ENCODE measurements at places on chromosomes 1 and 21.
A peak's percentile ranks its signal among the peaks of the same experiment; 100 is the strongest.

DNA sequence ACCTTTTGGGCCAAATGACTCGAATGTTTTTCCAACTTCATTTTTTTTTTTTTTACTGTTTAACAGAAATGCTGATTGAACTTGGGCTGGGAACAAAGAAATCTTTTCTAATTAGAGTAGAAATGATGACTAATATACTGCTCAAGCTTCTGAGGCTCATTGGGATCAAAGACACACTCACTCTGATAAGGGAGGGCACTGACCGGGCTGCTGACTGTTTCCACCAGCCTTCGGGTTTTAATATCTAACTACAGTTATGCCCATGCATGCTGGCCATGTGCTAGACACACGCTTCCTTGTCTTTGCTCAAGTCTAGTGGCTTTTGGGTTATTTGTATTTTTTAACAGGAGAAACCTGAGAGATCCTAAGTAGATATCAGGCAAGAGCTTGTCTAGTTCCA lies 16.8 kb downstream of the ZBTB18 start:
- no peak for DNase-seq

DNA sequence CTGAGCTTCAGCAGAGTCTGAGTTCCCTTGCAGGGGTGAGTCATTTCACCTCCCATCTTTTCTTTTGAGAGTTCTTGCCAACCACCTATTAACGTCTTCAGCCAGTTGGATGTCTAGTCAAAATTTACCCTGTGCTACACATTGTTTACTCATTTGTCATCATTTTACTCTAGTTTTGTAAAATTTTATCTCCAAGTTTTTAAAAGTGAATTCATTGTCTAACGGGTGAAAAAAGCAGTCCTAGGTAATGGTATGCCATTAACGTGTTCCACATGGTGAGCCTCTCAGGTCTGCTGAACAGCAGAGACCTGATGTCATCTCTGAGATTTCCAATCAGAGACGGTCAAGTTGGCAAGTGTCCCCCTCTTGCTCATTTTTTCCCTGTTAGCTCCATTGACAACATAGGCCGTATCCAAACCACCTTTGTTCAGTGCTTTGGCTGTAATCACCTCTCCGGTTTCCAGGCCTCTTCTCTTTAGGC lies 85.4 kb downstream of the TBX15 start:
- DNase-seq: no peak

DNA sequence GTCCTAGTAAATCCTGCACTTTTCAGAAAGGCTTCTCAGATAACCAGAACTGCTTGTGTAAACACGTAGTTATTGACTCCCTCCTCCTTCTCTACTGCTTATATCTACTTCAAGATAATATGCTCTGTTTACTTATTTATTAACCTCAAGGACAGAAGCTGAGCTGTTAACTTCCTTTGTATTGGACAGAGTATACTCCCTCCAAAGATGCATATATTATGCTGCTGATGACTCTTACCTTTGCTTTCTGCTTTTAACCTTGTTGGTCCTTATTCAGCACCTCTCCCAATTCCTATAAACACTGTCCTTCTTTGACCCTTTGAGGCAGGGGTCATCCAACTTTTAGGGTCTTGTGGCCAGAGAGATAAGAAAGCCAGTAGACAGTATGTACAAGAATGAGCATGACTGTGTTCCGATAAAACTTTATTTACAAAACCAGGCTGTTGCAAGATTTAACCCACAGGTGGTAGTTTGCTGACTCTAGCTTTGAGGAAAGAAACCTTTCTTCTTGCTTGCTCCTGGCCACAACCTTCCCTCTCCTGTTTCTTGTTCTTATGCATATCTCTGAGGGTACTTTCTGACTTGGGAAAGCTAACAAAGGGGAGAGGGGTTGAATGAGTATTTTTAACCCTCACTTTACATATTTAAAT lies 4.9 kb downstream of the TPM3 start:
- DNase-seq: no peak

DNA sequence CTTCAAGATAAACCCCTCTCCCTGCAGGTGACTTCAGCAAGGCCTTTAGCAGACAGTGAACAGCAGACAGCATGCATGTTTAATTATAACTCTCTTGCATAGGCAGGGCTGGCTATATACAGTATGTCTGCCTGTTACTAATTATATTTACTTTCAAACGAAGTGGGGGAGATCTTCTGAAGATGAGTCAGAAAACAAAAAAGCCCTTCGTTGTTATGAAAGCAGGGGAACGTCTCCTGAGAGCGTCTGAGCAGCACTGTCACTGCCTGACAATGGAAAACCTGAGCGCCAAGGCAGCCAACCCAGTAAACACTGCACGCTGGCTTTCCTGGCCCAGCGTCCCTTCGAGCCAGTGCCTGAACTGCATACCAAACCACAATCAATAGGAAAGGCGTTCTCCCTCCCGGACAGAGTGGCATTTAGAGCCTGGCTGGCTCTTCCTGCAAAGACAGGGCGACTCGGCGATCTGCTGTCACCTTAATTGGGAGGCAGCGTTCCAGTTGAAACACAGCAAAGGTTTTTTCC lies 54.1 kb downstream of the TOMM20 start:
- DNase-seq: peak; percentile 57

- no peak for DNase-seq
Measured at GRCh38 chr1:244919320-244920282, 55.3 kb upstream of the HNRNPU start.

DNA sequence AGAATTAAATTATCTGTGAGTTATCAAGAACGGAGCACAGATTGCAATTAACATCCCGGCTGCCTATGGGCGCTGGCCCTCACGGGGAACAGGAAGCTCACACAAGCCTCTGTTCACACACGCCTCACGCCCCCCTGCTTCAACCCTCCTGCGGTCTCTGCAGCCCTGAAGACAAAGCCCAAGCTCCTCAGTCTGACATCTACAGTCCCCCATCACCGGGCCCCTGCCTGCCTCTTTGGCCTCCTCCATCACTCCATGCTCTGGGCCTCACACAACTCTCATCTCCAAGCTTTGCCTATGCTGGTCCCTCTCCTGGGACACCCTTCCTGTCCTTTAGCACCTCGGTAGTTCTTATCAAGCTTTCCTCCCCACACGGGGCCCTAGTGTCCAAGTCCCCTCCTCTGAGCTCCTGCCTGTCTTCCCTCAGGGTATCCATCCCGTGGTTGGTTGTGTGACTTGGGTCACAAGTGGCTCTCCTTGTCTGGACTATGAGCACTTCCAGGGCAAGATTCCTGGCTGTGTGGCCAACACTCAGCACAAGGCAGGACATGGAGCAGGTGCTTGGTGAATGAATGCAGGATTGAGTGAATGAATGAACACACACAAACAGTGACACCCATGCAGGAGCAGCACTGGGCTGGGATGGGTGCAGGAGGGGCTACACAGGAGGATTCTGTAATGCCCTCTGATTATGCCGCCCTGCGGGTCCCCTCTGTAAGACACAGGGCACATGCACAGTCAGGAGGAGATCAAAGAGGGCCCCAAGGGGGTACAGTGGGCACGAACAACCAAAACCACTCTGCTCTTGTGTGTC lies 116.1 kb downstream of the DMRTB1 start:
- no peak for DNase-seq

GRCh38 chr1:118963138-118963455 lies 25.0 kb downstream of the TBX15 start:
- no peak for DNase-seq

- no peak for DNase-seq
Measured at GRCh38 chr1:14741532-14741931, 143.0 kb downstream of the KAZN start.

DNA sequence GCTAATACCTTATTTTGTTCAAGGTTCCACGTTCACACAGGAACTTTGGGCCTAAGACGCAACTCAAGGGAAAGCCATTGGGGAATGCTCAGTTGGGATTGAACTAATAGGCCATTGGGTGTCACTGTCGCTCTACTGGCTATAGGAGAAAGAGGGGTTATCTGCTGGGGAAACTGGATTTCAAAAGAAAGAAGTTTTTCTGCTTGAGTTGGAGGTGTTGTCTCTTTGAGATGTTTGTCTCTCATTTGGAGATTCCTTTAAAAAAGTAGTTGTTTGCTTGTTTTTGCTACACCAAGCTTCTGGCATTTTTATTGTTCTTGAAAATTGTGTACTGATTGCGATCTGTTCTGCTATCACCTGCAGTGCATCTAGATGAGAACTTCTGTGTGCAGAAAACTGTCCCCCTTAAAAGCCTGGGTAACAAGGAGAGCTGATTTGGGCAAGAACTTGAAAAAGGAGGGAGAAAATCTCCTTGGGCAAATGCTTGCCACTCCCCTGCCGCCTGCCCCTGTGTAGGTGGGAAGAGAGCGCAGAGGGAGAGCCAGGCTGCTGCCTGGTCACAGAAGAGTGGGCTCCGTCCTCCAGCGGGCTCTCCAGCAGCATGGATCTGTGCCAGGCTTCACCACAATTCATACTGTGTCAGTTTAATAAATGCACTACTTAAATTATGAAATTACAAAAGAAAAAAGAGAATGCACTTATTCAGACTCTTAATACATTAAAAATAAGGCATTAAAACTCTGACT lies 39.9 kb downstream of the PEX14 start:
- DNase-seq: no peak

- no peak for DNase-seq
Measured at GRCh38 chr1:68570871-68571270, 74.0 kb upstream of the DEPDC1 start.

DNA sequence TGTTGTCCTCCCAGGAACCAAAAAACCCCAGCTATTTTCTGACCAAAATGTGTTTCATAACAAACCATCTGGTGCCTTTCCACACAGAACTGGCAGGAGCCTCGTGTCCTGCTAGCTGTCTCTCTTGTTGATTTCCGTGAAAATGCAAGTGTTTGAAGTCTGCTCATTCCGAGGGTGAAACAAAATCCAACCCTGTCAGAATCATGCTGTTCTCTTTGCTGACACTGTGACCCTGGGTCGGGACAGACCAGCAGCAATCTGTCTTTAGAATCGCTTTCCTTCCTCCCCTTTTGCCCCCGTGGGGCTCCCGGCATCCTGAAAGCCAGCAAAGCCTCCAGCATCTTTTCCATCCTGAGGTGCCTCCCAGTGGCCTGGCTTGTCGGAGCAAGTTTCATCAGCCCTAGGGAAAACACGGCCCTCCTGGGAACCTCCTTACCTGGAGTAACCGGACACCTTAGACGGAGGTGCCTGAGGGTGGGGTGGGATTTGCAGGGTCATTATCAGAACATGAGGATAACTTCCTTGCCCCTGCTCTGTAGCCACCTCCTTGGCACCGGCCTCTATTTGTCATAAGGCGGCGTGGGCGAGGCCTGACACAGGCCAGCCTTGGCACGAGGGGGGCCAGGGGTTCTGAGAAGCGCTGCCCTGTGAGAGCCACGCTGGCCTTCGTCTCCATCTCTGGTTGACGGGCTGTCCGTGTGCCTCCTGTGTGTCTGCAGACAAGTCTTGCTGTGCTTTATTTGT lies 24.9 kb downstream of the LDLRAP1 start:
- DNase-seq: no peak

GRCh38 chr1:155075535-155075934 lies 3.1 kb upstream of the EFNA3 start:
- DNase-seq: no peak

DNA sequence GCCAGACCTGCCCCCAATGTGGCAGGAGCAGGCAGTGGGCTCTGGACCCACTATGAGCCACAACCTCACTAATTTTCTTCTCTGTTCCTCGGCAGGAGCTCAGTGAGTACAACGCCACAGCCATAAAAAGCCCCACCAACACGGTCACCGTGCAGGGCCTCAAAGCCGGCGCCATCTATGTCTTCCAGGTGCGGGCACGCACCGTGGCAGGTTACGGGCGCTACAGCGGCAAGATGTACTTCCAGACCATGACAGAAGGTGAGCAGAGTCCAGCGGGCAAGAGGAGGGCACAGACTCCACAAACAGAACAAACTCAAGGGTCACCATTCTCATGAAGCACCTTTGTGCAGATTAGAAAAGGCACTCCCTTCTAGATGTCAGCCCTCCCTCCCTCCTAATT lies 79.9 kb downstream of the LACTBL1 start:
- no peak for DNase-seq

GRCh38 chr21:35491920-35492678 lies 443.0 kb upstream of the RUNX1 start:
- DNase-seq: no peak

DNA sequence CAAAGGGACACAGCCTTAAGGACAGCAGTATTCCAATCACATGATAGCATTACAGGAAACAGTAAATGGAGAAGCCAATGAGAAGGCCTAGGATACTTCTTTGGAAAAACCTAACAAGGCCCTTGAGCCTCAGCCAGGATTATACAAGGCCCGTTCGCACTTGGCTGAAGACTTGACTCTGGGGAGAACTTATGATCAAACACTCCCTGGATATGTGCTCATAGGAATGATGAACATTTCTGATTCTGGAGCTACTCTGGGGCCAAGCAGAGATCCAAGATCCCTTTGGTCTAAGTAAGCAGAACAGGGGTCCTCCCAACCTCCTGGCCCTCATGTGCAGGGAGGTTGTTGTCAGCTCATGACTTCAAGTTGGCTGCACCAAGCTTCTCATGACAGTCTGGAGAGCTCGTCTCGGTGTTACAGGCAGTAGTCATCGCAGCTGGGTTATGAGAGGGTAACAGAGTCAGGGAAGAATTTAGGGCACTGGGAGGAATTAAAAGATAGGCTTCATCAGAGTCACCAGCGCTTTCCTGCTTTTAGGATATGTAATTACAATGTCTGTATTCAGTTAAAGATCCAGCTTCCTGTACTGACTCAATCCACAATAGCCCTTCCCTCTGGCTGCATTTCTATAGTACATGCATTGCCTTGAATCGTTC lies 92.5 kb upstream of the IRF2BP2 start:
- DNase-seq: no peak

DNA sequence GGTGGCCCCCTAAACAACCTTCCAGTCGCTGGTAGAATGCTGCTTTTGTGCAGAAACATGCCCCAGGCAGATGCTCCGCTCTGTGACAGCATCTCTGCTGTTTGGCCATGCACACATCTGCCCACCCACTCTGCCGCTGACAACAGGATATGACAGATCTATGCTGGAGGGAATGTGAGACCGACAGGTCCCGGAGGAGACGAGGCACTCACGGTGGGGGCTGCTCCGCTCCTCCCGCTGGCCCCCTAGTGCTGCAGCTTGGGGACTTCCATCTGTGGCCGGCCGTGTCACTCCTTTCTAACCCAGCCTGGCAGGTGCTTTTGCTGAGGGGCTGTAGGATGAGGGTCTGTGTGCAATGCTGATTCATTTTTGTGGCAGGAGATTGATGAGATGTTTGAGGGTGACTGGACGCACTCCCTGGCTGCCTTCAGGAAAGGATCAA lies 49.1 kb upstream of the DMRTB1 start:
- no peak for DNase-seq

GRCh38 chr1:23246274-23246673 lies 29.0 kb upstream of the HTR1D start:
- DNase-seq: no peak

DNA sequence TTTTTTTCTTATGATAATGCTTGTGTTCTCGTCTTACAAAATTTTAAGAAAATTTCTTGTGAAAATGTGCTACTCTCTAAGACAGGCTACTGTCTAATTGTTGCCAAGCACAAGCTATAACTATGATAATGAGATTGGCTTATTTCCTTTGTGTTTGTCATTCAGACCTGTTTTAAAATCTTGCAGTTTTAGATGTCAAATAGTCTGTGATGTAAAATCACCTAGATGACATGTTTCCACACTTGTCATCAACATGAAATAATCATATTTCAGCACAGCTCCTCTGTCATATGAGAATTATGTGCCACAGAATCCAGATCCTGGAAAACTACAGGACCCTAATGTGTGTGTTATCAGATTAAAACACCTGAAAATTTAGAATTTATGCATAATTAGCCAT lies 539.7 kb downstream of the USP25 start:
- no peak for DNase-seq
